ENCODE measurements at places on chromosomes 7 and 10.

DNA sequence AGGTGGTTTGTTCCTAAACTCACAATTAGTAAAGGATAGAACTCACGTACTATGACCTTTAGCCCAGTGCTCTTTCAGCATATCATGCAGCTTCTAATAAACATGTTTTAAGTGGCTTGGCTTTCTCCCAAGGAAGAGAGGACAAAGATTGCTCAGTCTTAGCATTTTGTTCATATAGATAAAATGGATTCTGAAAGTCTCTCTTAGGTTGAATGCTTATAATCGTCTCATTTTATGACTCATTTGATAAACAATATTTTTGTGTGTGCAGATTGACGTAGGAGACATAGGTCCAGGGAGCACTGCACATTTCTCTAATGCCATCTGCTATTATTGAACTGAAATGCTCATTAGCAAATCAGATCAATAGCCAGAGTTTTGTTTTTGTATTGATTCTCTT, 44.8 kb downstream of the GNAT3 start:
- DNase-seq: no peak

- no peak for DNase-seq
Measured at GRCh38 chr10:30789806-30790205, 160.3 kb upstream of the LYZL2 start.

- no peak for DNase-seq
Measured at GRCh38 chr10:86392723-86393094, 26.1 kb upstream of the GRID1 start.

DNA sequence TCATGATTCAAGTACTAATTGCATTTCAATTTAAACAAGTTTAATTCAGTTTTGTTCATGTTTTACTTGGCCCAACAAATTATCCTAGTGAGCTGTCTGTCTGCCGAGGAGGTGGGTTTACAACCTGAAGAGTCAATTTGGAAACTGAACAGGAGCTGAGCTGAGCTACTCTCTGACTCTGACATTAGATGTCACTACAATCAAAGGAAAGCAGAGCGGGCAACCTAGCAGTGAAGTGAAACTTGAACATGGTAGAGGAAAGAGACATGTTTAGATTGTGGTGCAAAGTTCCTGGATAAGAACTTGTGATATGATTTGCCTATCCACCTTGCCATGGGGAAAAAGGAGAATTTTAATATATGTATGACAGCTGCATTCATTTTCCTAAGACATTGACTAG, 9.6 kb upstream of the AGR3 start:
- DNase-seq: no peak

DNA sequence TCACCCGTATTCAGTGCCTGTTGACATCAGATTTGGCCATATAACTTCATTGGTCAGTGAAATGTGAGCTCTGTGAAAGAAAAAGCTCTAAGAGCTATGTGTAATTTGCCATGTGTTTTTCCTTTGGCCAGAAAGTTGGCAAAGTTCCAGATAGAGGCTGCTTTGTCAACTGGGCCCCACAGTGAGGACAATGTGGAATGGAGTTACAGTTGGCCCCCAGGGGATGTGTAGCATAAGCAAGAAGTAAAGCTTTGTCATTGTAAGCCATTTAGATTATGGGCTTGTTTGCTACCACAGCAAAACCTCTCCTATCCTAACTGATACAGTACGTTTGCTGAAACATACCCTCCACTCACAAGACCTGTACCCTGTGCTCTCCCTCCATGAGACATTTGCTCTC, 119.1 kb upstream of the HABP2 start:
- no peak for DNase-seq

- no peak for DNase-seq
Measured at GRCh38 chr10:22335173-22335933, 9.9 kb upstream of the SPAG6 start.

GRCh38 chr7:139456511-139456910, 27.0 kb downstream of the KLRG2 start:
- no peak for DNase-seq

DNA sequence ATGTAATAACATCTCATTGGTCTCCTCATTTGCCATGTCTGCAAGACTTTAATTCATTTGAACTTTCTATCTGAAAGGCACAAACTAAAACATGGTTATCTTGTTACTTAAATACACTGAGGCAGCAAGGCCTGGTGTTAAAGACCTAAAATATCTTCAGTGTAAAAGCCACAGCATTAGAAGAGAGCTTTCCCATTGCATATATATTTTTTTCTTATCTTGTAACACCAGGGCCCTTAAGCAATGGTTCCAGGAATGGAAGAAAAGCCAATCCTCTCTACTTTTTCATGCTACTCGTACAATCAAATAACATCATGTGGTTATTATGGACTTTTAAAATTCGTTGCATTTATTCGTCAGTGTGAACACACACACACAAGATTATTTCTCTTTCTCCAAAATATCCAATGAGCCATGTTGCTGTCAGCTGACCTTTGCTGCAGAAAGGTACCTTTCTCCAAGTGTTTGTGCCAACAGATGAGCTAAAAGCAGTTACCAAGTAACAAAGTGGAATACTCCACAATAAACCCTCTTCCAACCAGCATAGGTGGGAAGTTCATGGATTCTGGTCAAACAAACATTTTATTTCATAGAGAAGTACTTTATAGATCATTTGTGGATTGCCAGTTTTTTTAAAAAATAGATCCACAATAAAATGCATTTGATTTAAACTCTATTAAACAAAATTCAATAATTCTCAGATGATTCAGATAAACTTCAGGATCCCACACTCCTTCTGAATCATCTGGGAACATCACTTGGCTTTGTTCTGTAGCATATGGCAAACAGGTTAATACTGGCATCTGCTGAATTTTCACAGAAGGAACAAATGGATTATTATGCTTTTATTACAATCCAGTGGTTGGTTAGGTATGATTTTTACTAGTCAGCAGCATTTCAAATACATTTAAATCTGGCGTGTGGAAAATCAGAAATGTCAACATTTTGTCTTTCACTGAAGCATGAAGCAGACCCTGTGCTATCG, 63.3 kb upstream of the AGBL3 start:
- no peak for DNase-seq

All from stimulated activated CD8-positive, alpha-beta memory T cell treated with anti-CD3 and anti-CD28 coated beads, Interleukin-4, amount 100 ng/mL, for 1 hour (primary cell).